ENCODE measurements at places on chromosomes 4 and X.

DNA sequence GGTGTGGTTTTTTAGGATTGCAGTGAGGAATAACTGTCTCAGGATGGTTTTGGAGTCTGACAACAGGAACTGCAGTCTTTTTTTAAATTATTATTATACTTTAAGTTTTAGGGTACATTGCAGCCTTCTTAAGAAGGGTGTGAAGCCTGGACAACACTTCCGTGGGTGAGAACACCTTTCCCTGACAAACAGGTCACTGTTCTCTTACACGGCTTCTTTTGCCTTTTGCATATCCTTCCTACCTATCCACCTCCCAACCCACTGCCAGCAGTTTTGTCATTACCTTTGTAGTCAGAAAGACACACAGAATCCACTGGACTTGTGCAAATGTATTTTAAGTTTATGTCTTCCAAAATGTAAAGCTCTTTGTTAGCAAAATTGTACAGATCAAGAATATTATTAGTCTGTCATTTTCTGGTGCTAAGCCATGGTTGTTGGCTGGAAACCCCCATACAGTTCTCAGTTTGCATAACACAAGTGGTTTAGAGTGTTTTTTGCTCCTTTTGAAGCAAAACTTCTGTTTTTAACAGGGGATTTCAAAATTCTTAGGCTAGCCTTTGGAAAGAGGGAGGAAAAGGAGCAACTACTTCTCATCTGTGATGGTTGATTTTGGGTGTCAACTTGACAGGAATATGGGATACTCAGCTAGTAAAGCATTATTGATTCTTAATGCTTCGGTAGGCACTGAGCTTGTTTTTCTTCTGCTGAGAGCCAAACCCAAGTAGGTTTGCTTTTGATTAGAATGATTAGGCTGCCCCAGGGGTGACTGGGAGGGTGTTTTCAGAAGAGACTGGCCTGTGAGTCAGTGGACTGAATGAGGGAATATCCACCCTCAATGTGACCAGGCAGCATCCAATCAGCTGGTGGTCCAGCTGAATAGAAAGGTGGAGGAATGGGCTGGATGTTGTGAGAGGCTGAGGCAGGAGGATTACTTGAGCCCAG, 29.4 kb upstream of the KLHL2 start:
- DNase-seq = no peak

DNA sequence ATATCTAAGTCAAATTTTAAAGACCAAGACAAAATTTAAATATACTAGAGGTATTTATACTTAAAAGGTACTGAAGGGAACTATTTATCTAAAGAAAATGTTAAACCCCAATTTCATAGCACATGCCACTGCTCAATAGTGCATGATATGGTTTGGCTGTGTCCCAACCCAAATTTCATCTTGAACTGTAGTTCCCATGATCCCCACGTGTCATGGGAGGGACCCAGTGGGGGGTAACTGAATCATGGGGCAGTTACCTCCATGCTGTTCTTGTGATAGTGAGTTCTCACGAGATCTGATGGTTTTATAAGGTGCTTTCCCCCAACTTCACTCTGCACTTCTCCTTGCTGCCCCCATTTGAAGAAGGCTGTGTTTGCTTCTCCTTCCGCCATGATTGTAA, 32.3 kb downstream of the MAML3 start:
- no peak for DNase-seq

DNA sequence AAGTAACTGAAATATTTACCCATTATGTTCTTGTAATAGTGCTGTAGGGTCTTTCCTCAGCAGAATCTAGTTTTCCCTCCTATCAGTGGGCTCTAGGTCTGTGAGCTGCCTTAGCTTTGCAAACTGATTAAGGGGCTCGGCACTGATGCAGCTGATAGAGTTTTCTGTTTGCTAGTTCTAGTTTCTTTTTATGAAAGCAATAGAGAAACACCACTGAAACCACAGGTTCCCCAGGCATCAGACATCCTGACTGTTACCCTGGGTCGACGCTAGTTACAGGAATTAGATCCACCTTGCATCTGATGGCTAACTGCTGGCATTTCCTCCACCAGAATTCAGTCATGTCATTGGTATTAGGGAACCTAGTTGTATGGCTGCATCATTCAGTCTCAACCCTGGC, 225.0 kb upstream of the VCX start:
- no peak for DNase-seq

- DNase-seq = peak; percentile 28
These were observed 370.4 kb upstream of the CPEB2 start for GRCh38 chr4:14631806-14632440.

DNA sequence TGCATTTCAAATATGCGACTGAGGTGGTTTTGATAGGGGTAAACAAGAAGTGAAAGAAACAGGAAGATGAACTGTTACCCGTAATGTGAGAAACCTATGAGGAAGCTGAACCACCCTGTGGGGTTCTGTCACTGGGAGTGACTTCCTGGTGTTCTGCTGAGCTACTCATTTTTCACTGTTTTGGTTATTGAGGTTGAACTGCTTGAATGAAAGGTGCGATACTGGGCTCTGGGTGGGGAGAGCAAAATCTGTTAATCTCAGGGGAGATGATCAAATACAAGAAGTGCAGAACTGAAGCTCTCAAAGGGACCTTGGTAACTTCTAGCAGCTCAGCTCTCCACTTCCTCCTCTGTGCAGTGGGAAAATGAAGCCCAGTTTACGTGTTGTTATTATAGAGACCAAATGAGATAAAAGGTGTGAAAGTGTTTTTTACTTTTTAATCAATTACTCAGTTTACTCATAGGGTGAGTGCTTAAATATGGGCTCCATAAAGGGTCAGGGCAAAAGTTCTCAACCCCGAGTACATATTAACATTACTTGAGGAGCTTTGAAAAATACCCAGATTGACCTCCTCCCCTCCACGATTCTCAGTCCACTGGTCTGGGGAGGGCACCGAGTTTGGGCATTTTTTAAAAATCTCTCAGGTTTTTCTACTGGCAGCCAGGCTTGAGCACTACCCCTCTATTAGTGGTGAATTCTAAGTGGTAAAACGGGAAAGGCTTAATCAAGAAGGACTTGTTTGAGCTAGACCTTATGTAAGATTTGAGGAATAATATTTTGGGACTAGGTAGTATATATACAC, 66.7 kb downstream of the COQ2 start:
- no peak for DNase-seq

GRCh38 chr4:42281324-42282020, 115.8 kb upstream of the SHISA3 start:
- no peak for DNase-seq

- DNase-seq = peak; percentile 25
These were observed 34.9 kb downstream of the FTHL17 start for GRCh38 chrX:31036895-31037294.

DNA sequence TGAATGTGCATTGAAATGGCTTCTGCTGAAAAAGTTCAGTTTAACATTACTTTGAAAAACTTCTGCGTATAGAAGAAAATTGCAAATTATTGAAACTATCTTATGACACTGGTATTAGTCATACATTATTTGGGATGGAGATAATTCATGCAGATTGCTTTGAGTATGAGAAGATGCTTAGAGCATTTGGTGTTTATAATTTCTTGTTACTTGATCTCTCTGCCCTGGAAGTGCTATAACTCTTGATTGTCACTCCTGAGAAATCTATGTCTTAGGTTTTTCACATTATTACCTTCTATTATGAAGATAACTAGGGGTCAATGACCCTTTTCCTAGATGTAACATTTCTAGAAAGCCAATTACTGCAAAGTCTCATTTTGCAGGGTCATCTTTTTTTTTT, 36.4 kb downstream of the TMEM131L start:
- no peak for DNase-seq

DNA sequence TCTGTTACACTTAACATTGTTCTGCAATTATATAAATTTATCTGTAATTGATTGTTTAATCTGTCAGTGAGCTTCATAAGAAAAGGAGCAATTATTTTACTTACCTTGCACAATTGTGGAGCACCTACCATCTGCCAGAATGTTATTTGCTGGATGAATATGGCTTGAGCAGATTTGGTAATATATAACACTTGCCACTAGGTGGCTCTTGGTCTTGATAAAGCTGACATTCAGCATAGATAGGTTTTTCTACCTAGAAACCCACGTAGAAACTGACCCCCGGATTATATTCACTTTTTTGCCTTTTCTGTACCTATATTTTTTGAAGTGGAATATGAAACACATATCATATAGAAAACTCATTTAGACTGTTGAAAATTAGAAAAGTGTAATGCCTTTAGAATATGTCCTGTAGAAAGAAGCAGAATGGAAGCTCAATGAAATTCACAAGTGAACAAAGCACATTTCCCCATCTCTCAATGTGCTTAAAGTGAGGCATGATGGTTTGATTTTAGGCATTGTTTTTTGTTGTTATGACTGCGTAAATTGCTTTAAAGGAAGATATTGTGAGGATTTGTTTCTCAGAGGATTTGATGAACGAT, 9.5 kb downstream of the RBPJ start:
- no peak for DNase-seq

DNA sequence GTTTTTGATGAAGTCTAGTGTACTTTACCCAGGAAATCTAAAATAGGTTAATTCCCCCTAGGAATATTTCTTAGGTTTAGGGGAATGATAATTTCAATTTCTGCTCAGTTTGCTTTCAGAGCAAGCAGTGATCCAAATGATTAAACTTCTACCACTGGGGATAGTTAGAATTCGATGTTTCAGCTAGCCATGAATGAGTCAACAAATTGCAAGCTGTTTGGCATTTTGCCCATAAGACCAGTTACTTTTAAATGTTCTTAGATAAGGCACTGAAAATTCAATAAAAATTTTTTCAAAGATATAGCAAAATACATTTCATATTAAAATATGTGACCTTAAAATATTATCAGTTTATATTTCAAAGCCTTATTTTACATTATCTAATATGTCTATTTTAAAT, 993.6 kb downstream of the ARAP2 start:
- no peak for DNase-seq

DNA sequence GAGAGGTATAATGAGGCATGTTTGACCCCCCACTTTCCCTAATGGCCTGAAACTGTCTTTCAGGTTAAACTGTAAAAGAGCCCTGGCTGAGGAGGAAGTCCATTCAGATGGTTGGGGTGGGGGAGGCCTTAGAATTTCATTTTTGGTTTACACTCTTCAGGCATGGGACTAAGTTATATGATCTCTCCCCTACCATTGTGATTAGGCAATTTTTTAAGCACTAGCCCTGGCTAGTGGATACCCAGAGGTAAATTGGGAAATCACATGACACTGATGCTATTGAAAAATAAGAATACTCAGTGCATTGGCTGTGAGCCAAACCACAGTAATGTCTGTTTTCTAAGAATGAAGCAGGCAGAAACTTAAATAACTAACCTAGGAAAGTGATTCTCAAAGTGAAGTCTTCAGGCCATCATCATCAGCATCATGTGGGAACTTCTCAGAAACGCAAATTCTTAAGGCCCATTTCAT, 149.7 kb downstream of the RRAGB start:
- DNase-seq = no peak

DNA sequence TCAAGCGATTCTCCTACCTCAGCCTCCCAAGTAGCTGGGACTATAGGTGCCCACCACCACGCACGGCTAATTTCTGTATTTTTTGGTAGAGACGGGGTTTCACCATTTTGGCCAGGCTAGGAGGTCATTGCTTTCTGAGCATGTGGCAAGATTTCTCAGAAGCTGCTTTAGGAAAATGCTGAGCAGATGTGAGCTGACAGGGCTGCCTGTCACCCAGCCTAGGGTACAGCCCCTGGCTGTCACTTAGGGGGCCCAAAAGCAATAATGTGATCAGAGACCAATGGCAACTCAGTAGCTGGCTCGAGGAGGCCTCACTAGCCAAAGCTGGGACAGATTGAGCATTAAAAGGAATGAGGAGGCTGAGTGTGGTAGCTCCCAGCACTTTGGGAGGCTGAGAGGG, 64.8 kb downstream of the TNIP2 start:
- DNase-seq = no peak

- DNase-seq = no peak
These were observed 265.4 kb upstream of the CASK start for GRCh38 chrX:42188730-42189129.

GRCh38 chr4:61583696-61584095, 383.6 kb downstream of the ADGRL3 start:
- DNase-seq = no peak

DNA sequence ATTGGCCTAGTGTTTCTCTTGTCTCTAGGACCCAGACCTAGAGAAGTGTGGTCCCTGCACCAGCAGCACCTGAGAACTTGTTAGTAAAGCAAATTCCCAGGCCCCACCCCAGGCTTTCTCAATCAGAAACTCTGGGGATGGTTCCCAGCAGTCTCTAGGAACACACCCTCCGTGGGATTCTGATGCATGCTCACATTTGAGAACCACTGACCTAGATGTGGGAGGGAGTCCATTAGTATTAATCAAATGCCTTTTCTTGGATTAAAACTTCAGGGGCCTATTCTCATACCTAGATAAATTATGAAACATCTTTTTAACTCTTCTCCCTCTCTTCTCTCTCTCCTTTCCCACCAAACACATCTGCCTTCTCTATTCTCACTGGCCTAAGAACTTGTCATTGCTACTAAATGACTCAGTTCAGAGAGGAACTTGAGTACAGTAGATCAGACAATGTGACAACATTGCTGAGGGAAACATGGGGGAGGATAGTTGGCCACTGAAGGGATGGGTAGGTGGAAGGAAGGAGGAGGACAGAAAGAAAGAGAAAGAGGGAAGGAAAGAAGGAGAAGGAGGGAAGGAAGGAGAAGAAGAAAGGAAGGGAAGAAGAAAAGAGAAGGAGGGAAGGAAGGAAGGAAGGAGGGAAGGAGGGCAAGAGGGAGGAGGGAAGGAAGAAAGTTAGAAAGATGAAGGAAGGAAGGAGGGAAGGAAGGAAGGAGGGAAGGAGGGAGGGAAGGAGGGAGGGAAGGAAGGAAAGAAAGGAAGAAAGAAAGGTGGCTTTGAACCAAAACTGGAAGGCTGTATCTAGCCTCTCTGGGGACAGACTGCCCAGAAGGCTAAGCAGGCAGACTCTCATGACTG, 132.7 kb upstream of the MAP3K15 start:
- DNase-seq = no peak

- no peak for DNase-seq
These were observed 49.5 kb downstream of the GPR50 start for GRCh38 chrX:151225843-151226242.

DNA sequence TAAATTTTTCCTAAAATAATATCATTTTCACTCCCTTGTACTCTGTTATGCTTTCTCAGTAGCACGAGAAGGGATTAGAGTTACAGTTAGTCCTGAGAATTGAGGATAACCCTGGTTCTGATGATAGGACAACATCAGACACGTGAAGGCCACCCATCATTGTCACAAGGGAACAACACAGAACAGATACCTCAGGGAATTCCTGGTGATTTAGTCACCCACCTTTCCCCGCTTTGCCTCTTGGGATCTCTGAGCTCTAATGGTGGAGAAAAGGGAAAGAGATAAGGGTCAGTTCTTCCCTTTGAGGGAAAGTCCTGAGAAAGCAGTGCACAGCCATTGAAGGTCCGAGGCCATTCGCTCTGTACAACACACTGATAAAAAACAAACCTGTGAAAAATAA, 112.3 kb upstream of the GALNT7 start:
- no peak for DNase-seq

GRCh38 chr4:68859655-68860054, 43.9 kb downstream of the UGT2B10 start:
- DNase-seq = no peak

DNA sequence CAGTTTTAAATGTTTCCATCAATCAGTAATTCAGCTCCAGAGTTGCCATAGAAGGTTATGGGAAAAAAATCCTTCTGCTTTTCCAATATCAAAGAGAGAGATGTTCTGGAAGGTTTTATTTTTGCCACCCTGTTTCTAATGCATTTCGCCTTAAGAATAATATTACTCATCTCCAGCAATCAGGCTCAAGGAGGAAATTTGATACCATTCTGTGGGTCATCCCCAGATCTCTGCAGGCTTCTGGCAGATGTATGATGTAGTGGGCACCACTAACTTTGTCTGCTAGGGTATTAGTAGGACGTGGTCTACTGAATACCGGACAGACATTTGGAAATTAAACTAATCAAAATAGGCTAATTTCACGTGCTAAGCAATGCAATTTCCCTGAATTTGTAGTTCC, 645.4 kb upstream of the TENM3 start:
- DNase-seq = no peak

Data from right hindlimb (tissue), 1 donor.